ENCODE measurements at places on chromosomes 6 and 20.

DNA sequence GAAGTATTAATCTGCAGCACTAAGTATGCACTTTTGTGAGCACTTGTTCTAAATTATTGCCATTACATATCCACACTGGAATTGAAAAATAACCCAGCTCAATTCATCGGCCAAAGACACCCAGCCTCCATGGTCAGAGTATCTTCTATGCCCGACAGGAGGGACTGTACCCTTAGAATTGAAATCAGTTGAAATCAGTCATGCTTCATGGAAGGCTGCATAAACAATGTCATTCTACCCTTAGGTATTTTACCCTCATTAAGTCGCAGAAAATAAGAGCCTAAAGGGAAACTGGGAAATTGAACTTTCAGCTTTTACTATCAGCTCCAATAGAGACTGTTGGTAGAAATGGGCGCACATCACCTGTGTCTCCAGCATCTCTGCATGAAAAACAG, 2.9 kb upstream of the RAMACL start:
- no peak for DNase-seq

GRCh38 chr6:149035766-149036165, 281.7 kb upstream of the TAB2 start:
- DNase-seq: no peak

GRCh38 chr6:80094017-80094416, 12.5 kb upstream of the BCKDHB start:
- DNase-seq: no peak

- no peak for DNase-seq
Observed at GRCh38 chr20:21225215-21225947, 77.8 kb upstream of the XRN2 start.

GRCh38 chr20:6715401-6715941, 52.0 kb upstream of the BMP2 start:
- no peak for DNase-seq

DNA sequence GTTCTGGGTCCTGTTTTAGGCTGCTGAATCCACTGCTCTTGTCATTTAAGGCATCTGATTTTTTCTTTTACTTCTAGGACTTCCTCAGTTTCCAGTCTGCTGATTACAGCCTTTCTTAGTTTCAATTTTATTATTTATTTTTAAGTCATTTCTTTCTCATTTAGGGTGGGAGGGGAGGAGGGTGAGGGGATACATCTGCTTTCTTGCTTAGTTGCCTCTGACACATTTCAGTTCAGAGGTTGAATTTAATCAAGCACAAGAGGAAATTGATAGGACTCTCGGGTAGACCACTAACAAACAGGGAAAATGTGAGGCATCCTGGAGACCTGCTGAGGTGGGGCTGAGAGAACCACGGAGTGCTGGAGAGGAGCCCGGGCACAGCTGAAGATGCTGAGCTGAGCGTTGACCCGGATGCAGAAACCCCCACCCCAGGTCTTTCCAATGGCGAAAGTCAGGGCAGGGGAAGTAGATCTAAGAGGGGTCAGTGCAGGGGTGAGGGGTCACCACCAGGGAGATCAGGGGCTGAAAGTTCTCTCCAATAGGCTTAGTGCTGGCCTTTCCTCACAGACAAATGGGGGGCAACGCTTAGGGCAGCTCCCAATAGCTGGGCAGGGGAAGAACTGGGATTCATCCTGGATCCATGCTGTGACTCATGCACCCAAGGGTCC, 7.6 kb upstream of the TREML2 start:
- no peak for DNase-seq

GRCh38 chr6:158153576-158153975, 14.5 kb downstream of the SERAC1 start:
- DNase-seq: no peak

DNA sequence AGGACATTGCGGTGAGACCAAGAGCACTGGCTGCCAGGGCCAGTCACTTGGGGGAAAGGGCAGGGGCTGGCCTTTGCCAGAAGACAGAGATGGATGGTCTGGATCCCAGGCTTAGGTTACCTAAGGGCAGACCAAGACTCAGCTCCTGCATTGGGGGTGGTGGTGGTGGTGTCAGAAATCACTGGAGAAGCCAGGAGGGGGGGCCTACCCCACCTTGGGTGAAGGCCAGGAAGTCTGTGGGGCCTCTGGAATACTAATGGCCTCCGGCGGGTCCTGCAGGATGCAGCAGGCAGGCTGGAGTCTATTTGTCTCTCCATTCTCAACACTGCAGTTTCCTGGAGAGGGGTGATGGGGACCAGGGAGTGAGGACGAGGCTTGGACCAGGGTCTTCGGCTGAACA, 32.8 kb downstream of the CD40 start:
- DNase-seq: peak; percentile 27

- no peak for DNase-seq
Observed at GRCh38 chr6:167974640-167975344, 22.7 kb upstream of the KIF25 start.

GRCh38 chr6:52116605-52116948, 29.2 kb upstream of the PKHD1 start:
- DNase-seq: no peak
